Stimulated activated CD4-positive, alpha-beta T cell treated with anti-CD3 and anti-CD28 coated beads, Interleukin-4, amount 100 ng/mL, for 48 hours (primary cell): ENCODE measurements at places on chromosomes 5 and 9.
A peak's percentile ranks its signal among the peaks of the same experiment; 100 is the strongest.

GRCh38 chr5:38680094-38680825 is 123.8 kb upstream of the LIFR start:
- DNase-seq: no peak

DNA sequence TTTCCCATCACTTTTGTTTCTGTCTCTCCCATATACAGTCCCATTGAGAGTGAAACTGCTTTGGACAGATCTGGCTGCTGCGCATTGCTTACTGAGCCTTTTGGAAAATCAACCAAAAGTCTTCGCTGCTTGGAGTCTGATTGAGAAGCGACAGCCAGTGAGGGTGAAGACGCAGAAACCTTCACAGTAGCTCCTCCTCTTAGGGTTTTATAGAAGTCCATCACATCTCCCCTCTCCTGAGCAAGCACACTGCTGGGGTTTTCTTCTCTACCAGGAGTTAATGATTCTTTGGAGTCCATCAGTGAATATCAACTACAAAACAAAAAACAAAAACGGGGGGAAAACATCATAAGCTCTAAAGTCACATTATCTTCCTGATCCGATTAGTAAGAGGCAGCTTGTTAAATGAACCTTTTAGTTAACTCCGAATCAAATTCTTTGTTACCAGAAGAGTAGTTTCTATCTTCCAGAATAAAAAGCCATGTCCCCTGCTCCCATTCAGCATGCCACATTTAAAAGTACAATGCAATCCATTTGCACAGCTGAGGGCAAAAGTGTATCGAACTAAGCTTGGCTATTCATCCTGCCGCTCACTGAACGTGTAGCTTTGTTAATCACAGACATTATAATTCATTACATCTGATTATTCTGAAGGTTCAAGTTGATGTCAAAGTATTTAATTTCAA is 2.8 kb downstream of the NR3C1 start:
- DNase-seq: no peak

GRCh38 chr5:55324006-55324405 is 16.2 kb downstream of the MTREX start:
- no peak for DNase-seq

DNA sequence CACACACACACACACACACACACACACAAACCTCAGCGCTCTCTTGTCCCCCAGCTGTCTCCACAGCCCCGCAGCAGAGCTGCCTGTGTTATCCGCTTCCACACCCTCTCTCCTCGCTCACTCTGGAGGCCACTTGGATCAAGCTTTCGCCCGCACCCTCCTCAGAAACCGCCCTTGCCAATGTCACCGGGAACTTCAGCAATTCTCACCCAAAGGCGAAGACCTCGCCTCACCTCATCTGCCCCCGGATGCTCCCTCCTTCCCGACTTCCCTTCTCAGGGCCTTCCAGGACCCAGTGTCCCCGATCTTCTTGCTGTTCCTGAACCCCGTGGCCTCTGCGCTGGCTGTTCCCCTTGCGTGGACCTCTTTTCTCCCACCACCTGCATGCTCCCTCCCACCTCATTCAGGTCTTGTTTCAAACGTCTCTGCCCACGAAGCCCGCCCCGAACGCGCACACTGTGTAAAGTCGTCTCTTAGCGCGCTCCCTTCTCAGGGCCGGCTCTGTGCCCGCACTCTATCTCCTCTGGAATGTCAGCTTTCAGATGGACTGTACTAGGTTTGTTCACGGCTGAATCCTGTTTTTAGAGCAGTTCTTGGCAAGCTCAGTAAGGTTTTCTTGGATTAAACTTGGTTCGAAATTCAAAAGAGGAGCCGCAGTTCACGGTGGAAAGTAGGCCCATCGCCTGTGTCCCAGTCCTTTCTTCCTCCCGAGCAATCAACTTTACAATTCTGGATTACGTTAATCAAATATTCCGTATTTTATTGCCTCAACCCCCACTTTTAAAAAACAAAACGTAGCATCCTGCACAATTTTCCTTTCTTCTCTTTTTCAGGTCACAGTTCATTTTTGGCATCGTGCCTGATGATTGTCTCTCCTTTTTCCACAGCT is 1.0 kb upstream of the TRIM7 start:
- DNase-seq: no peak

DNA sequence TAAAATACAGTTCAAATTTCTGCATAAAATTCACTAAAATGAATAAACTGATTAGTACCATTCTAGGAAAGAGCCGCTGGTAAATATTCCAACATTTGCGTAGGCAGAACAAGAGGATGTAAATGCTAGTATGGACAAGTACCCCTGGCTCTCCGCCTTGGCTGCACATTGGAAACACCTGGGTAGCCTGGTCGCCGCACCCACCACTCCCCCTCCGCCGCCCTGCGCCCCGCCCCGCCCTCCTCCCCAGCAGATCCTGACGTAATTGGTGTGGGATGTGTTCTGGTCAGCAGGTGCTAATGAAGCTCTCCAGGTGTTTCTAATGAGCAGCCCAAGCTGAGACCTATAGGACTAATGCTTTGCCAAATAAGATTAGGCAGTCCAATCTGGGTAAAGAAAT is 225.7 kb downstream of the FRMD3 start:
- DNase-seq: no peak

- DNase-seq: no peak
Observed at GRCh38 chr9:105296445-105296844, 52.0 kb downstream of the SLC44A1 start.

DNA sequence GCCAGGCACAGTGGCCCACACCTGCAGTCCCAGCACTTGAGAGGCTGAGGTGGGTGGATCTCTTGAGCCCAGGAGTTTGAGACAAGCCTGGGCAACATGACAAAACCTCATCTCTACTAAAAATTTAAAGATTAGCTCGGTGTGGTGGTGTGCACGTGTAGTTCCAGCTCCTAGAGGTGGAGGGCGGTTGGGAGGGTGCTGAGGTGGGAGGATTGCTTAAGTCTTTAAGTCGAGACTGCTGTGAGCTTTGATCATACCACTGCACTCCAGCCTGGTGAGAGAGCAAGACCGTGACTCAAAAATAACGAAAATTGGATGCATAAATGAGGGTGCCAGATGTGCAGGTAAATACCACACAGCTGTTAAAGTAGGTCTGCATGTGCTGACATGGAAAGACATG is 39.3 kb upstream of the TDRD7 start:
- DNase-seq: no peak

DNA sequence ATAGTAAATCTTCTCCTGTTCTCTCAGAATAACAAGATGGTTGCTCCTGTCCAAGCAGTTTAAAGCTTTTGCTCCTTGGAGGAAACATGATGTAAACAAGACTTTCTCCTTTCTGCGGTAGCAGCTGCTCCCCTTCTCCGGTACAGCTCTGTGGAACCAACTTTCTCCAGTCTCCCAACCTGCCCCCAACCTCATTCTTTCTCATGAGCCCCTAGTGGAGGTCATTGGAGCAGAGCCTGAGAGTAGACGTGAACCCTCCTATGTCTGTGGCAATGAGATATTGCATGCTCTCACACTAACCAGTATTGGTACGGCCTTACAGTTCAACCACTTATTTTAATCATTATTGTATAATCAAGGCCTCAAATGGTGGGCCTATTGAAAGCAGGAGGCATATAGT is 483.8 kb upstream of the CDH10 start:
- no peak for DNase-seq

GRCh38 chr9:127154390-127155191 is 32.2 kb upstream of the ANGPTL2 start:
- DNase-seq: peak; percentile 23

- DNase-seq: no peak
Observed at GRCh38 chr9:121949364-121949763, 143.7 kb downstream of the TTLL11 start.

GRCh38 chr9:27202056-27202455 is 93.0 kb downstream of the TEK start:
- DNase-seq: no peak

GRCh38 chr5:166045961-166046360 is 2245.5 kb upstream of the WWC1 start:
- no peak for DNase-seq

GRCh38 chr5:72138943-72139521 is 31.8 kb downstream of the MAP1B start:
- DNase-seq: peak; percentile 1

DNA sequence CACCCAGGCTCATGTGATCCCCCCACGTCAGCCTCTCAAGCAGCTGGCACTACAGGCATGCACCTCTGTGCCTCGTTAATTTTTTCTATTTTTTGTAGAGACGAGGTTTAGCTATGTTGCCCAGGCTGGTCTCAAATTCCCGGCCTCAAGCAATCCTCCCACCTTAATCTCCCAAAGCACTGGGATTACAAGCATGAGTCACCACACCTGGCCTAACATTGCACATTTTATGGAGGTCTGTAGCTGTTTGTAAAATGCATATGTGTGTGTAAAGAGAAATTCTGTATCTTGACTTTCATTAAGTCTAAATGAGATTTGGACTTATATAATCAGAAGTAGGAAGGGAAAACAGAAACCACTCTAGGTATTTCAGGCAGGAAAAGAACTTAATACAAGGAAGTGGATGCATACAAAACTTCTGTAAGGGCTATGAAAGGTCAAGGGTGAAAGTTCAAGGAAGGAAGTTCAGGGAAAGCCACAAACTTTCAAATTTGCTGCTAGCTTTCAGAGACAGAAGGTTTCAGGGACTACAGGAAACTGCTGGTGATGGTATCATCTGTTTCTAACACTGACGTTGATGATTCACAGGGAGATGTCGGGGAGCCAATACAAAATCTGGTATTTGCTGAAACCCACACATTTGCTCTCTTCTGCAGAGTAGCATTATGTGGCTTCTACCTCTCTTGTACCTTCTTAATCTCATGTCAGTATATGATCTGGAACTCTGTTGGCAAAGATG is 209.4 kb downstream of the PIK3R1 start:
- no peak for DNase-seq

- no peak for DNase-seq
Observed at GRCh38 chr9:73093016-73093739, 58.5 kb upstream of the ANXA1 start.

DNA sequence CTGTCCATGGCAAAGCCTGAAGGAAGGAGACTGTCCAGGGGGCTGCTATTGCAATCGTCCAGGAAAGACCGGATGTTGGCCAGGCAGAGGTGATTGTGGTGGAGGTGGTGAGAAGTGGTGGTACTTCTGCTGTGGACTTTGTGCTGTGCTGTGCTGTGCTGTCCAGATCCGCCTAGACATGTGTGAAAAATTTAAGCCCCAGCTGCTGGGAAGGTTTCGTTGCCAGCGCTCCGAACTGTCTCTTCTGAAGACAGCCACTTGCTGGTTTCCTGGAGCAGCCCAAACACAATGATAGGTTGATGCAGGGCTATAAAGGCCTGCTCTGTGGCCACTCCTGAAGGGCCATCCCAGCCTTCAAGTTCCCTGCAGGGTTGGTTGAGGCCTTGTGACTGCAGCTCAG is 223.0 kb upstream of the MPDZ start:
- DNase-seq: no peak

DNA sequence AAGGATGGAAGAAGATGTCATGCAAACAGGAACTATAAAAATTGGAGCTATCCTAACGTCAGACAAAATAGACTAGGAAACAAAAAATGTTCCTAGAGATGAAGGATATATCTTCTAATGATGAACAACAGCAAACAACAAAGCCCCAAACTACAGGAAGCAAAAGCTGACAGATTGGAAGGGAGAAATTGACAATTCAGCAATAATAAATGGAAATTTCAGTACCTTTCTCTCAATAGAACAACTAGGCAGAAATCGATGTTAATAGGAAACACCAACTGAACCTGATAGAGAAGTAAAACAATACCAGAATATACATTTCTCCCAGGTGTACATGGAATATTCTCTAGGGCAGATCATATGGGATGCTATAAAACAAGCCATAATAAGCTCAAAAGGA is 7.6 kb downstream of the SCGB3A1 start:
- DNase-seq: no peak

- DNase-seq: no peak
Observed at GRCh38 chr5:9927521-9927997, 297.4 kb upstream of the TAS2R1 start.

GRCh38 chr5:53934151-53934820 is 373.8 kb downstream of the NDUFS4 start:
- no peak for DNase-seq

DNA sequence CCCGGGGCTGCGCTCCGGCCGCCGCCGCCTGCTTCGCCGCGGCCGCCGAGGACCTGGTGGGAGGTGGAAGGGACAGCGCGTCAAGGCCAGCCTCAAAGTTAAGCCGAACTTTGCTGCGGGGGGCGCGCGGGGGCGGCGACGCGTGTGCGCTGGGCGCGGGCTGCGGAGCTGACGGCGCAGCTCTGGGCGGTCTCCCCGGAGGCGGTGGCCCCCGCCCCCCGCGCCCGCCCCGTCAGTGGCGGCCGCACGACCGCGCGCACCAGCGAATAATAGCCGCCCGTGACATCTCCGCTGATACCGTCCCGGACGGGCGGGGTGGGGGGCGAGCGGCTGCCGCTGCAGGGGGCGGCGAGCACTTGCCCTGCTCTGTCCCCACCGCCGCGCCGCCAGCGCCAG is 579 bp upstream of the FAM78A start:
- no peak for DNase-seq

GRCh38 chr5:99928490-99928889 is 606.7 kb upstream of the FAM174A start:
- DNase-seq: no peak

- no peak for DNase-seq
Observed at GRCh38 chr5:6596388-6596787, 36.5 kb downstream of the NSUN2 start.

DNA sequence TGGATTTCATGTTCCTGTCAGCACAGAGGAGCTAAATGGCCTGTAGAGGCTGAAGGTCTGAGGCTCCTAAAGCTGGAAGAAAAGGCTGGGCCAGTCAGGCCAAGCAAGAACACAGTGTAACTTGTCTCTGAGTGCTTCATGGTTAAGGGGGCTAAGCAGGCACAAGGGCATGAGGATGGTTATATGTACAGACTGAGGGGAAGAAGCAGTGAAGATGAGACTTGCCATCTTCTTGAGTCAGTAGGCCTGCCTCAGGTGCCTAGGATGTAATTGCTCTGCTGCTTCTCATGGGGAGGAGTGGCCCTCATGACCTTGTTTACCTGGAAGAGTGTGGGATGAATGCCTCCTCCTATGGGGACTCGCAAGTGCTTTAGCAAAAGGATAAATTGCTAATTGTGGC is 8.7 kb upstream of the PSMD5 start:
- DNase-seq: no peak

- DNase-seq: no peak
Observed at GRCh38 chr9:123640792-123641222, 284.8 kb downstream of the CRB2 start.

GRCh38 chr9:18906656-18907395 is 126.2 kb downstream of the SAXO1 start:
- DNase-seq: no peak

DNA sequence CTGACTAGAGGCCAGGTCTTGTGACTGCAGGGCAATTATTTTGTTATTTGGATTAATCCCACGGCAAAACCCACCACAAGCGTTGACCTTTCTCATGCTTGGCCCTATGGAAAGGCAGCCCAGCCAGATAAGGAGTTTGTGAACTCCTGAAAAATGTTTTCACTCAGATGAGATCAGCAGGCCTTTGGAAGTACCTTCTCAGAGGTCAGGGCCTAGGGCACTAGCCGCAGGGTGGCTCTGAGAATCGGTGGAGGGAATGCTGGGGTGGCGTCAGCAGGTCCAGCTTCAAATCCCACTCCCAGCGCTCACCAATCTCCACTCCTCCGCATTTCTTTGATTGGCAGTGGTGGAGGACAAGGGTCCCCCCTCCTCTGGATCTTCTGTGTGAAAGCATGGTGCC is 194.4 kb downstream of the GADD45G start:
- DNase-seq: no peak
